DMS153 (cell line): ENCODE measurements at places on chromosomes 3 and 15.

GRCh38 chr3:120909602-120909878 lies 1.5 kb downstream of the STXBP5L start:
- DNase-seq, result no peak

DNA sequence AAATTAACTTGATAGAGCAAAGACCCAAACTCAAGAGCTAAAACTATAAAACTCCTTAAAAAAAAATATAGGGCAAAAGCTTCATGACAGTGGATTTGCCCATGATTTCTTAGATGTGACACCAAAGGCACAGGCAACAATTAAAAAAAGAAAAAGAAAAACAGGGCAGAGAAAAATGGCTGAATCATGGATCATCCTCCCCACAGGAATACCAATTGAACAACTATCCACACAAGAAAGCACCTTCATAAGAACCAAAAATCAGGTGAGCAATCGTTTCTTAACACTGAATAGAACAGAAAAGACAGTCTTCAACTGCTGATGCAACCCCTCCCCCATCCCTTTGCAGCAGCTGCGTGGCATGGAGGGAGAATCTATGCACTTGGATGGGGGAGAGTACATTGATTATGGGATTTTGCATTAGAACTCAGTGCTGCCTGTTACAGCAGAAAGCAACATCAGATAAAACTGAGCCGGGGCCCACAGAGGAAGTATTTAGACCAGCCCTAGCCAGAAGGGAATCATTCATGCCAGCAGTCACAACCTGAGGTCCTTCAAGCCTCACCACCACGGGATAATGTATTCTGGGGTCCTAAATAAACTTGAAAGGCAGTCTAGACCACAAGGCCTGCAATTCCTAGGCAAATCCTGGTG lies 15.7 kb downstream of the C3orf33 start:
- no peak for DNase-seq

DNA sequence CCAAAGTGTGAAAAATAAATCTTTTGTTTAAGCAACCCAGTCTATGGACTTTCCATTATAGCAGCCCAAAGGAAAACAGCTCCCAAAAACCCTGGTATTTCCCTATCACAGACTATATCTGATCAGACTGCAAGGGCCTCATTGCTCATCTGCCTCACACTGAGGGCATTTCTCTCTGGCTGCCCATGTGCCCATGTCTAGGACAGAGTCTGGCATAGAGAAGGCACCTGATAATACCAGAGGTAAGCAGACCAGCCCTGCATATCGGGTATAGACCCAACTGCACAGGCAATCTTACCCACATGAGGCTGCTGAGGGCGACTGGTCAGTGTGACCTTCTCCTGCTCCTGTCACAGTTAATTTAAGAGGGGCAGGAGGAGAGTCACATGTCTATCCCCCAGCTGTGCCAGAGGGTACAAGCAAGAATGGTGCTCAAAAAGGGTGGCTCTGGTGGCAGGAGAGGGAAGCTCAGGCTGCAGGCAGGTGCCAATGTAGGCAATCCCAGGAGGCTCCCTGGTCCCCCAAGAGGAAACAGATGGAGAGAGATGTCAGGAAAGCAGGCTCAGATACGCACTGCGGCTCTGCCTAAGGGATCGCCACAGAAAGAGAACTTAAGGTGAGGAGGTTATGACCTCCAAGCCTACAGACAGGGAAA lies 3.1 kb downstream of the CSRNP1 start:
- no peak for DNase-seq

DNA sequence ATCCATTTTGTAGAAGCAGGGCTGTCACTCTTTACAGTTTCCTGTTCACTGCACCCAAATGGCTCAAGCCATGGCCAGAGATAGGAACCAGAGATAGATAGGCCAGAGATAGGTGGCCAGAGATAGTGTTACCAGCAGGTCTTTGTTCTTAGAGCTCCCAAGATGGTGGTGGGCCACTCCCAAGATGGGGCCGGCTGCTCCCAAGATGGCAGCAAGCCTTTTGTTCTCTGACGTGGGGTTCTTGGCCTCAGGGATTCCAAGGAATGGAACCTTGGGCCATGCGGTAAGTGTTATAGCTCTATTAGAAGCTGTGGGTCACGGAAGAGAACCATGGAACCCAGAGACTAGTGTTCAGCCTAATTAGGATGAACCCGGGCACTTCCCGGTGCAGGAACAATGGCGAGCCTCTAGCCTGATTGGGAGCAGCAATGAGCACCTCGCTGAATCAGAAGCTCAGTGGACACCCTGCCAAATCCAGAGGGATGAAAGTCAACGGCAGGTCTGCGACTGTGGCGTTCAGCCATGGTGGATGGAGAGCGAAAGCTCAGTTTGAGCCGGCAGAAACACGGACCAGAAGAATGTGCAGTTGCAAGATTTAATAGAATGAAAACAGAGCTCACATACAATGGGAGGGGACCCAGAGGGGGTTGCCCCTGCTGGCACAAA lies 45.0 kb upstream of the CD96 start:
- no peak for DNase-seq

GRCh38 chr3:115524549-115524948 lies 98.8 kb upstream of the GAP43 start:
- DNase-seq, result no peak

DNA sequence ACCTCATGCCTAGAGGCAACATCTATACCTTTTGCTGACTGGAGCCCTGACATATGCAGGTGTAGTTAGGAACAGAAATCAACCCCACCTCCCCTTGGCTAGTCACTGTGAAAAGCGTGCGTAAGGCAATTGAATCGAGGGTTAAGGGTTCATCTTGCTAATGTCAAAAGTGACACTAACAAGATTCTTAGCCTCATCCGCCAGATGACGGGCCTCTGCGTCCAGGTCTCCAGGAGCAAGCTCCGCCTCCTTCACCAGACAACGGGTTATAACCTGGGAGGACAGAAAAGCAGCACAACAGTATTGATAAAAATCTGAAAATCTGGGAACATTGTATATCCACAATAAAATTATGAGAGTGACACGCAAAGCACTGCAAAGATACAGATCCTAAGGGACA lies 4.7 kb downstream of the SELENOS start:
- no peak for DNase-seq

- peak; percentile 14 for DNase-seq
These were observed 11.2 kb downstream of the DLL4 start for GRCh38 chr15:40940296-40940801.

DNA sequence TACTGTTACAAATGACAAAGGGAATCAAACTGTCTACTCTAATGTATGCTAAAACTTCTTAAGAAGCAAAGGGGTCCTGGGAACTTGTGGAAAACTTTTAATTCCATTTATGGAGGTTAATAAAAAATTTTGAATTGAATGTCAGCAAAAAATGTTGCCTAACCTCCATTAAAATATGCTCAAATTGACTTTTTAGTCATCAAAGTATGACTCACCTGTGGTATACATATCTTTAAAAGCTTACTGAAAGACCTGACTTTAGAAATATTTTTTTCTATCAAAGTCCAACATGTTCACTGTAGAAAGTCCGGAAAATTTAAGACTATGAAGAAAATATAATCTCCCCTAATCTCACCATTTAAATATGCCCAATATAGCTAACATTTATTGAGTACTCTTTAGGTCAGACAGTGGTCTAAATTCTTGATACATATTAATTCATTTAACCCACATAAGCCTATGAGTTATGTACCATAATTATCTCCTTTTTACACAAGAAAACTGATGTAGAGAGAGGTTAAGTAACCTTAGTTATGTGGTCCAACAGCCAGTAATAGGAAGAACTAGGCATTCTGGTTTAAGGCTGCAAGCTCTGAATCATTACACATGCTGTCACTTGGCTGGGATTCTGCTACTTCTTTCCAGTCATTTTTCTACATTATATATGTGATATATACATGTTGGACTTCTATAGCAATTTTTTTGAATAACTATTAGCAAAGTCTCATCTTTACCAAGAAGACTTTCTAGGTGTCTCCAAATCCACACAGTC lies 83.6 kb downstream of the PDZRN3 start:
- no peak for DNase-seq

DNA sequence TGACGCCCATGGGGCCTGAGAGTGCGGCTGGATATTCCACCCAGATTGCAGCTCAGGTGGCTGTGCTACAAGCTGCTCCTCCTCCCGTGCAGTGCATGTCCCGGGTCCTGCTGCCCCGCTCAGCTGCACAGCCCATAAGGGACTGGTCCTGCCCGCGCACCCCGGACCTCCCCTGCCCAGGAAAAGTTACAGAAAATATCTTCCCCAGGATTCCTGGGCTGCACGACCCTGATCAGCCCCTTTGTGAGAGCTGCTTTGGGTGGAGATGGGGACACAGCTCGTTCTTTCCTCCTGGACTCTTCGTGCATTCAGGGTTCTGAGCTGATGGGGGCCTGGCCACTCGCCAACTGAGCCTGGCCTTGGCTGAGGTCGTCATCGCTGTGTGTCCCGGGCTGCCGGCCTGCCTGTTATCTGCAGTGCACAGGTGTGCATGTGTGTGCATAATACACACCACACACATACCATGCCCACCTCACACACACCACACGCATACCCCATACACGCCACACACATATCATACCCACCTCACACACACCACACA lies 28.8 kb downstream of the APBA2 start:
- no peak for DNase-seq

DNA sequence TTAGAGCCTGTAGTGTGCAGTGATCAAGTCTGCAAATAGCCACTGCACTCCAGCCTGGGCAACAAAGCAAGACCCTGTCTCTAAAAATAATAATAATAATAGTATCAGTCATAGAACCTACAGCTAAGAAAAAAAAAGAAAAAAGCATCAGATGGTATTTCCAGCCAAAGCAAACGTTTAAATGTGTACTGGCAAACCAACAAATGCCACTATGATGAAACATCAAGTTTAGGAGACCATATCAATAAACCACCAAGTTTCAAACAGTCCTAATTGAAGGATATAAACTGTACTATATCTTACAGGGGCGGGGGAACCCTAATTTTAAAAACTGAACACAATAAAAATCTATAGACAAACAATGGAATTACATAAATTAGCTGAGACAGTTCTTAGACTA lies 6.4 kb downstream of the UBP1 start:
- DNase-seq, result no peak

GRCh38 chr3:29695201-29695600 lies 414.3 kb downstream of the RBMS3 start:
- no peak for DNase-seq

DNA sequence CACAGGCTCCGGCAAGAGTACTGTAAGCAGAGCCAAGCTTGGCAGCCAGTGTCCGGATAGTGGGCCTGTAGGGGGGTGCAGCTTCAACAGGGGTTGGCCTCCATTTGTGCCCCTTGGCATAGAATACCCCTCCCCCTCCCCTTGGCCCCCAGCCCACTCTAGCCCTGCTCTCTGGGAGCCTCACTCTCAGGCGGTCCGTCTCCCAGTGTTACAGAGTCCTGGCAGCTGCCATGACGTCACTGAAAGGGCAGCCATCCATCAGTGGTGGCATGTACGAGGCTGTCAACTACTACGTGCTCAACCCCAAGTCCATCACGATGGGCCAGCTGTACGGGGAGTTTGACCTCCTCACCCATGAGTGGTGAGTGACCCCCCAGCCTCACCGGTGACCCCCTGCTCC lies 50.4 kb downstream of the DNAH1 start:
- no peak for DNase-seq

- no peak for DNase-seq
These were observed 23.6 kb upstream of the KIF23 start for GRCh38 chr15:69390575-69390974.

DNA sequence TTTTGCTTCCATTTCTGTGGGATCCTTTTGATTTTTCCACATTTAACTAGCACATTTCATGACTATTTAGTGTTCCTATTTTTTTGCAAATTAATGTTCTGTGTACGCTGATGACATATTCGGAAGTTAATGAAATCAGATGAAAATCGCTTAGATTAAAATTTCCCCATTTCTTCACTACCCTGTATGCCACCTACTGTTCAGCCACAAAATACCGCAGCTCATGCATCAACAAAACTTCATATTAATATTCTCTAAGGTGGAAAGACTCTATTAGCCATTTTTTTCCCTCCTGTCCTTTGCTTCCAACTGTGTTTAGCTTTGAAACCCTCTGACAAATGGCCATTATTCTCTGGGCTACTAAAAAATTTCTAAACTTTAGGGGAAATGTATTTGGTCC lies 300.6 kb downstream of the MECOM start:
- no peak for DNase-seq

DNA sequence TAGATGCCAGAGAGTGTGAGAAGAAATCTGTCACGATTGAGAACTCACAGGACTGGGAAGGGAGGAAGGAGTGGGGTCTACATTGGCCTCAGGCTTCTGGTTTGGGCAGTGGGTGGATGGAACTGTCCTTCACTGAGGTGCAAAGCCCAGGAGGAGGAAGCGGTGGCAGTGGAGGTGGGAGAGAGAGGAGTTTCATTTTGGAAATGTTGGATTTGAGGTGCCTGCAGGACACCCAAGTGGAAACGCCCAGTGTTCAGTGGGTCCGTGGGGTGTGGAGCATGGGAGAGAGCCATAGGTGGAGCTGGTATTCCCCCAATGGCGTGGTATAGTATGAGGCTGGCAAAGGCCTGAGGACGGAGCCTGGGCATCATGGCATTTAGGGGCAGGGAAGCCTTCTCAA lies 9.3 kb upstream of the EPHB3 start:
- DNase-seq, result no peak

DNA sequence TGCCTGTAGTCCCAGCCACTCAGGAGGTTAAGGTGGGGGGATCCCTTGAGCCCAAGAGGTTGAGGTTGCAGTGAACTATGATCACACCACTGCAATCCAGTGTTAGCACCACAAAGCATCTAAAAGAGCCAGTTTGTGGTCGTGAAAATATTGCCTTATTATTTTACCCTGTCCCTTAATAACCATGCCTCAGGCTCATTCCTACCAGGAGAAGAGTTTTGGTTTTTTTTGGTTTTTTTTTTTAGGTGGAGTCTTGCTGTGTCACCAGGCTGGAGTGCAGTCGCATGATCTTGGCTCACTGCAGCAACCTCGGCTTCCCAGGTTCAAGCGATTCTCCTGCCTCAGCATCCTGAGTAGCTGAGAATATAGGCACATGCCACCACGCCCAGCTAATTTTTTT lies 17.9 kb upstream of the AVEN start:
- DNase-seq, result no peak

GRCh38 chr3:133376810-133377209 lies 23.0 kb upstream of the BFSP2 start:
- DNase-seq, result no peak

DNA sequence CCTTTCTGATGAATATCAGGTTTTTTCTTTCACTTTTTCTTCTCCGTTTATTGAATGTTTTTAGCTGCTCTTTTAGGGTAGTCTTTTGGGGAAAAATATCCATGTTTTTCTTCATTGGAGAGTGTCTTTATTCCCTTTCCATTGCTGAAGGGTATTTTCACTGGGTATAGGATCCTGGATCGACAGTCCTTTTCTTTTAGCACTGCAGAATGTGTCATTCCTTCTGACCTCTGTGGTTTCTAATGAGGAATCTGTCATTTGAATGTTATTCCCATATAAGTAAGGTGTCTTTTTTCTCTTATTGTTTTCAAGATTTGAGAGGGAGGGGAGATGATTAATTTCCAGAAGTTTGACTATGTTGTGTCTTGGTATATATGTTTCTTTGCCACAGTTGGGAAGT lies 96.8 kb downstream of the BBX start:
- DNase-seq, result no peak

DNA sequence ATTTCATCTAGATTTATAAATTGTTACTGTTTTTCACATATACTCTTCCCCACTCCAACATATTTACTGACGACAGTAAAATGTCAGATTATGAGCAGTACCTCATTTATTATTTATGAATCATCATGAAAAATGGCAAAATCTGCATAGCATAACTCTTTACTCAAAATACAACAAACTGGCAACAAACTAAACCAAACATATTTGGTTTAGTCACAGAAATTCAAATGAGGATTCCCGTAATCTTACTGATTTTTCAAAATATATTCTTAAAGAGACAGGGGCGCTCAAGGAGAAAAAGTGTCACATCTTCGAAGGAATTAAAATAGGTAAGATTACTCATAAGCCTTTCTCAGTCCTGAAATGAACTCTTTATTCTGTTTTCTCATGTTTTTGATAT lies 3.0 kb upstream of the GPR87 start:
- DNase-seq, result no peak
